ENCODE measurements at places on chromosomes 16 and 17.

- DNase-seq = peak; percentile 24
Observed at GRCh38 chr17:39634384-39634871, 2.5 kb upstream of the STARD3 start.

DNA sequence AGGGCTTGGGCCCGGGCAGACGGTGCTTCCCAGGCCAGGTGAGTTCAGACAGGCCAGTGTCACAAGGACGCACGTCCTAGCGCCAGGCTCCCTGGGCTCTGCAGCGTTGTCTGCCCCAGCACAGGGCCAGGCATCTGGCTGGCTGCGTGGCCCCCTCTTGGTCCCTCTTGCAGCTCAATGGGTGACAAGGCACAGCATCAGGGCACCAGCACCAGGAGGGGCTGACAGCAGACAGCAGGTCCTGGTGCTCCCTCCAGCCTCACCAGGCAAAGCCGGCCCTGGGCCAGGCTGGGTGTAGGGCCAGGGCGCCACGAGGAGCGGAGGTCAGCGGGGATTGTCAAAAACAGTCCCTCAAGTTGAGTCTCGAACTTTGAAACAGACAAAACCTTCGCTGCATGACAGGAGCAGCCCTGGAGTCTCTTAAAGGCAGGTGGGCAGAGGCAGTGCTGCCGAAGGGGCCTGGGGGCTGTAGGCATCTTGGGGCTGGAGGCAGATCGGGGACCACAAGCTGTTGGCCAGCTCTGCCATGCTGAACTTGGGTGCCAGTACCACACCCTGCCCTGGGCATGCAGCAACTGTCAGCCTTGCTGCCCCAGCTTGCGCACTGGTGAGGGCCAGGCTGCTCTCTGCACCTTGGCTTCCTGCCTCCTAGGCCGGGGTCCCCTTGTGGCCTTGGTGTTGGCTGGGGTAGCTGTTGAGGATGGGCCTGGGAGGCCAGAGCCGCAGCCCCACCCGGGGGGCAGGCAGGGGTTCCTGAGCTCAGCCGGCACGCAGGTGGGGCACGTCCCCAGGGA is 48.8 kb downstream of the PRMT7 start:
- no peak for DNase-seq

- DNase-seq = no peak
Observed at GRCh38 chr17:76537578-76538280, at the start of gene CYGB. Gene CYGB, minus strand, starts transcription at chr17:76537709. Its CDS starts 167 bp downstream, at chr17:76537542.

GRCh38 chr17:40284085-40284713 is 3.5 kb upstream of the CDC6 start:
- no peak for DNase-seq

- no peak for DNase-seq
Observed at GRCh38 chr17:36850790-36851189, 86.5 kb upstream of the LHX1 start.

- DNase-seq = no peak
Observed at GRCh38 chr16:78277321-78278055, 178.0 kb downstream of the WWOX start.

- DNase-seq = no peak
Observed at GRCh38 chr17:31294820-31295488, 2.1 kb downstream of the OMG start.

- peak; percentile 42 for DNase-seq
Observed at GRCh38 chr17:17757391-17757791, 76.1 kb downstream of the RAI1 start.

DNA sequence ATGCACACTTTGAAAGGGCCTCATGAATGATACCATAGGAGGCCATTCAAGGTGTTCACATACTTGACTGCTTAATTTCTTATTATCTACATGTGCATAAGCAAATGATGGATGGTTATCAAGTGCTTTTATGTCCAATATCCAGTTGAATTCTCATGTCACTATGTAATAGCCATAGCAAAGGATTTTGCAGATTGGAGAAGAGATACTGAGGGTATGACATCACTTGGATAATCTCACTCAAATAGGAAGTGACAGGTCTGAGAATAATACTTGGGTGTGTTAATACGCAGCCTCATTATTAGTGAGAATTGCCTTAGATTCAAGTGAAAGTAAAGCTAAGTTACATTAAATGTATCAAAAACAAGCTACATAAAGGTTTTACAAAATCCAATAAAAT is 1208.6 kb downstream of the CDH11 start:
- DNase-seq = no peak

DNA sequence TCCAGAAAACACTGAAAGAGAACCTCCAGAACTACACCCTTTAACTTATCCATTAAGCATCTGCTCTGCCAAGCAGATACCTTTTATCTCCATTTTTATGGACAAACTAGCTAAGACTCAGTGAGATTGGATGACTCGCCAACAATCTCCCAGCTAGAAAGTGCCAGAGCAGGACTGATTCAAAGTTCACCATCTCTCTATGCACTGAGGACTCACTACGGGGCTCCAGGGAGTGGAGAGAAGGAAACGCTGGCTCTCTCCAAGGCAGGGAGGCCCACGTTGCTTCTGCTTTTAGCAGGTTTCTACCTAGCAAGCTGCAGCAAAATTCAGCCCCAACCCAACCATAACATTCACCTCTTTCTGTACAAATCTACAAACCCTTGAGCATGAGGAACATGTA is 52.8 kb upstream of the ARHGAP44 start:
- no peak for DNase-seq

GRCh38 chr17:18988546-18989173 is 15.9 kb downstream of the FAM83G start:
- no peak for DNase-seq

DNA sequence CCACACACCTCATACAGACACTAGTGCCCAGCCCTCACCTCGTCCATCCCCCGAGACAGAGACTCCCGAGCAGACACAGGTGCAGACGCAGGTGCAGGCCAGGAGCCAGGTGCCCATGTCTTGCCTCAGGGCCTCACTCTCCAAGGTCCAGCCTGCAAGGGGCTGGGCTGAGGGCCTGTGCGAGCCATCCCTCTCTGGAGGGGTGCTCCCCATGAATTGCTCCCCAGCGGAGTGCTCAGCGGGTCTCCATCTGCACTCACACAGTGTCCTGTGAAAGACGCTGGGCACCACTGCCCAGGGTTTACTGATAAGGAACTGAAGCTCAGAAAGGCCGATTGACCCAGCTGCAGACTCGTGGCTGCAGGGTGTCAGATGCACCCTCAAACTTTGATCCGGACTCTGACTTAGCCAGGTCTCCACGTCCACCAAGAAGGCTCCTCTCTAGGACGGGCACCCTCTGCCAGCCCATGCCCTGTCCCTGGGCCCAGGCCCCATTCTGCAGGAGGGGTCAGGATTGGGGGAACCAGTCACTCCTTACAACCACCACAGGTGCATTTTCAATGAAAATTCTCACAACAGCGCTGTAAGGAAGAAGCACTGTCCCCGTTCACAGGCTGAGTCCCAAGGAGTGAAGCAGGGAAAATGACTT is 16.9 kb downstream of the POLR3K start:
- no peak for DNase-seq

GRCh38 chr17:40349477-40349894 is 15.1 kb downstream of the GJD3 start:
- DNase-seq = no peak

DNA sequence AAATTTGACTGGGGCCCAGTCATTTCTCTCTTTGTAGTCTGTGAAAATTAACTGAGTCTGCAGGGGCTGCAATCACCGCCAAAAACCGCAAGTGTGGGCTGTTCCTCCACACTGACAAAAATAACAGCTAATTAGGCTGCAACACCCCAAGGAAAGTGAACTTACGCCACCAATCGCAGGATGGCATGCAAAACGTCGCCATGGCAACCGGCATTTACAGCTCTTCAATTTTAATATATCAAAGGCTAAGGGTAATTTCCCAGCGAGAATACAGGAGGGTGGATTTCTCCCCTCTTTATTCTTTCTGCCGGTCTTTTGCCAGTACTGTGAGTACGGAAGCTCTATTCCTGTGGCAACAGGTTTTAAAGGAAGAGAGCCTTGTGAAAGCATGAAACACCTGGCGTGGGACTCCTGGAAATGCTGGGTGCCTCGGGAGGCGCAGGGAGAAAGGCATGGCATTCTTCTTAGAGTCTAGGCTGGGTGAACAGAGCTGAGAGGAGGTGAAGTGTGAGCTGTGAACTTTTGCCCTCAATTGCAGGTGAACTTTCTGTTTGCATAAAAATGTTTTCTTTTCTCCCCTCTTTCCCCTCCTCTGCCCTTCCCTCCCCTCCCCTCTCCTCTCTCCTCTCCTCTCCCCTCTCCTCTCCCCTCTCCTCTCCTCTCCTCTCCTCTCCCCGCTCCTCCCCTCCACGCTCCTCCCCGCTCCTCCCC is 399.7 kb downstream of the XYLT1 start:
- DNase-seq = peak; percentile 78

GRCh38 chr16:73106329-73107034 is 58.6 kb upstream of the ZFHX3 start:
- no peak for DNase-seq

- no peak for DNase-seq
Observed at GRCh38 chr17:28239271-28239624, 79.8 kb upstream of the TMEM97 start.

GRCh38 chr17:68601565-68602288 is 560 bp upstream of the FAM20A start:
- no peak for DNase-seq

Data from CD4-positive, alpha-beta T cell treated with Interleukin-6 at 100 ng/mL for 8 hours (primary cell).